ENCODE measurements at places on chromosomes 11 and 22. TPM values are rescaled to one million over a fixed set of nuclear protein-coding genes. Genes with fewer than 3 reads are reported as not detected.

Gene SERHL2
- 9.0 TPM for polyA plus RNA-seq

- no peak for DNase-seq
These were observed 852.6 kb downstream of the TBC1D22A start for GRCh38 chr22:47615051-47615450.

GRCh38 chr11:284105-285020, 4.6 kb upstream of the PGGHG start:
- DNase-seq: no peak

GRCh38 chr11:125141686-125142535, 22.6 kb upstream of the PKNOX2 start:
- DNase-seq: no peak

Gene TBRG1
- 31.4 TPM for polyA plus RNA-seq

- DNase-seq: no peak
These were observed 8.3 kb downstream of the PRR5L start for GRCh38 chr11:36304351-36304750.

- DNase-seq: no peak
These were observed 67.8 kb downstream of the MIAT start for GRCh38 chr22:26725012-26725676.

Gene SHANK3
- polyA plus RNA-seq: 0.47 TPM

DNA sequence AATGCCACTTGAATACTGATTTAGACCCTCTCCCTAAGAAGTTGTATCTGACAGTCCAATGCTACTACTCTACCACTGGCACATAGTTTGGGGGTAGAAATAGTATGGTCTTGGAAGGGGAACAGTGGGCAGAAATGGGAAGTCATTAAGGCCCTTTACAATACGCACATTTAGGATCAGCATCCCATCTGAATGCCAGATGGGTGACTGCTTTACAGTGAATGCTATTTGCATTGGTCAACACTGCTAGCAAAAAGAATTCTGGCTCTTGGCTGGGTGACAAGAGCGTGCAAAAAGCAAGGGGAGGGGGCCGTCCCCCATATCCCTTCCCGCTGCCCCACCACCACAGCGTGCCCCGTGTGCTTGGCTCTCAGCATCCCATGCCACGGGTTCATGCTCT, 104.7 kb upstream of the BID start:
- DNase-seq: no peak

- no peak for DNase-seq
These were observed 12.8 kb upstream of the SCGB1A1 start for GRCh38 chr11:62406034-62406433.

- no peak for DNase-seq
These were observed 453 bp downstream of the GAS2 start for GRCh38 chr11:22666688-22667439.

DNA sequence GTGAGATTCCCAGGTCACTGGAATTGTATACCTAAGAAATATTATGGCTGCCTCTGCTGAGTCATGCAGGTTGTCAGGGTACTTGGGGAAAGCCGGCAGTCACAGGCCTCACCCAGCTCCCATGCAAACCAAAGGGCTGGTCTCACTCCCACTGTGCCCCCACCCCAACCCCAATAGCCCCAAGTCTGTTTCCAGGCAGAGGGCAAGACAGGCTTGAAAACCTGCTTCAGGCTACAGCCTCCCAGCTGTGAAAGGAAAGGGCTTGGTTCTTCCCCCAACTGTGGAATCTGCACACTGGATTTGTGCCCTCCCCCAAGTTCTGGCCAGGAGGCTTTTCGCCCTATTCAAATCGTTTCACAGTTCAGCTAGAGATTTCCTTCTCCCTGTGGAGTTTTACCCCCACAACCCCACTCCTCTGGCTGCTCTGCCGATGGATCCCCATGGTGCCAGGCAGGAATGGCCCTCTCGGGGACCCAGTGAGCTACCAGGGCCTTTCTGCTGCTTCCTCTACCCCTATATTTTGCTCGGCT, 37.0 kb upstream of the ABTB2 start:
- DNase-seq: no peak

DNA sequence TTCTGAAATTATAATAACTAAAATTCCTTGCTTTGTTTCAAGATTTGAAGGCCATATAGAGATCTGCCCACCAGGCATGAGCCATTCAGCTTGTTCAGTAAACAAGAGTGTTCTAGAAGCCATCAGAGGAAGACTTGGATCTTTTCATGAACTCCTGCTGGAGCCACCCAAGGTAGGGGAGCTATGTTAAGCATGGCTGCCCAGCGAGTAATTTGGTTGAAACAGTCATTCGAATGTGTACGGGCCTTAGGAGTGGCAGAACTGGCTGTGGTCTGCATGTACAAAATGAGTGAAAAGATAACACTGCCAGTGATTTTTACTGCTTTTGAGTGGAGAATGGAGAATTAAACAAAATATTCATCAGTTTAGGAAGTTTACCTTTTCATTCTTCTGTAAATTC, 103.7 kb downstream of the PPP6R3 start:
- DNase-seq: no peak

DNA sequence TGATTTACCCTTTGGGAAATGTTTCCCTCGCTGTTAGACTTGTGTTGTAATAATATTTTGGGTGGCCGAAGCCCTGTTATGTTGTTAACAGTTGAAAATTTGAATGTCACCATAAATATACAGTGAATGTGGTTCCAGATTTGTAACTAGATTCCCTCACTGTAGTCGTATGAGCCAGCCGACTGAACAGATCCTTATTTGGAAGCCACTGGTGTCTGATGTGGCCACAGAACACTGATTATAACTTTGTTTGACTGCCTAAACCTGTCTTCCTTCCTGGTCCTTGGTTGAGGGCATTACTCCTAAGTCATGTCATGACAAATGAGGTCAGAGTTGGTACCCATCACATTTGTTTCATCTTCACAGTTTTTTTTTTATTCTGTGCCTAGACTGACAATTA, 45.4 kb downstream of the YAP1 start:
- DNase-seq: no peak

Gene LRRC10B
- polyA plus RNA-seq: not detected

DNA sequence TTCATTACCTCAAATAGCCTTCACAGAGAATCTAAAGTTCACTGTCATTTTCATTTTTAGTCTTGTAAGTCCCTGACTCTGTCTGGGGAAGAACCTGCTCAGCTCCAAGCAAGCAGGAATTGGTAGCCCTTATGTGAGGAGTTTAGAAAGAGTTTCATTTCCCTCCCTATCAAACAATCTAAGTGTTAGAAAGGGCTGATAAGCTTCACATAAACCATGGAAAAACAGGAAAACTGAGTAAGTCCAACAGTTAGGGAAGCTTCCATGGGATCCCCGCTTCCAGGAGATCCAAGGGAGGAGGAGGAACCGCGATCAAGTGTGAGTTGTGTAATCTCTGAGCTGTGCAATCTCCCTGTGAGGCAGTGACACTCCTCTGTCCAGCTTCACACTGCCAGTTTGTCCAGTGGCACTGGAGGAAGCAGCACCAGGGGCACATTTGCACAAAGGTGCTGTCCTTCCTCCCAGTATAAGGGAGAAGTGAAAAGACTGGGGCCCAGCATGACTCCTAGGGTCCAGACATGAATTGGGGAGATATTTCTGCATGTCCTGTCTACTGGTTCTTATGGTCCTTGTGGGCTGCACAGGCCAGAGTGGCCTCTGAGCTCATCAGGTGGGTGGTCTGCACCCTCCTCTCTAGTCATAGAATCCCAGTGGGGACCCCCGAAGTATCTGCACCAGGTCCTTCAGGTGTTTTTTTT, 4.3 kb downstream of the PRAME start:
- DNase-seq: no peak

DNA sequence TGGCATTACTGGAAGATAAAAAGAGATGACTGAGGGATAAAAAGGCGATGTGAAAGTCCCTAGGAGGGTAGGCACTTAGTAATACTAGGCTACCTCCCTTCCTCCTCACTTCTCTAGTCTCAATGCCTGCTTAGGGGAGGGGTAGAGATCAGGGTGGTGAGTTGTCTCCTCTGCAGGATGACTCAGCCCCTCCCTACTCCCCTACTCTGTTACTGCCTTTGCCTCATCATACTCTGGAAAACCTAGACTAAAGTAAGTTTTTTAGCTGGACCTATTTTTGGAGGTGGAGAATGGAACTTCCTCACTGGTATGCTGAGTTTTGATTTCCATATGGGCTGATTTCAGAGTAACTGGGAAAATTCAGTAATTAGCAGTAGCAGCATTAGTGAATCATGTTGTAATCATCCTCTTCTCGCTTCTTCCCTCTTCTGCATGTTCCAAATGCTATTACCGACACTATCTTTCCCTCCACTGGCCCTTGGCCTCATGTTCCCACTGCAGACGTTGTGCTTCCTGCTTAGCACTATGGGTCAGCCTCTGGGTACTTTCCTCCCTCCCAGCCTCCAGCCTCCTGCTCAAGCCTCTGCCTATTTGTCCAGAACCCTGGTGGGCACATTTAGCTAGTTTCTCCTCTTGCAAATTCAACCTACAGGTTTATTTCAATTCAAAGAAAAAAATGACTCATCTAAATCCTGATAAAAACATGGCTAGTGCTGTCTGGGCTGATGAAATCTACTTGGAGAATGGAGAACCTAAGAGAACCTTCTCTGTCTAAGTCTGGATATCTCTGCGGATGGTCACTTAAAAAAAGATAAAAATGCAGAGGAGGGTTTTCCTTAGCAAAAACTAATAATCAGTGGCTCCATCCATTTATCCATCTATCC, 281.7 kb downstream of the ST3GAL4 start:
- no peak for DNase-seq

GRCh38 chr11:61955422-61956135, 5.4 kb downstream of the BEST1 start:
- DNase-seq: no peak

Gene FAM180B
- polyA plus RNA-seq: not detected

DNA sequence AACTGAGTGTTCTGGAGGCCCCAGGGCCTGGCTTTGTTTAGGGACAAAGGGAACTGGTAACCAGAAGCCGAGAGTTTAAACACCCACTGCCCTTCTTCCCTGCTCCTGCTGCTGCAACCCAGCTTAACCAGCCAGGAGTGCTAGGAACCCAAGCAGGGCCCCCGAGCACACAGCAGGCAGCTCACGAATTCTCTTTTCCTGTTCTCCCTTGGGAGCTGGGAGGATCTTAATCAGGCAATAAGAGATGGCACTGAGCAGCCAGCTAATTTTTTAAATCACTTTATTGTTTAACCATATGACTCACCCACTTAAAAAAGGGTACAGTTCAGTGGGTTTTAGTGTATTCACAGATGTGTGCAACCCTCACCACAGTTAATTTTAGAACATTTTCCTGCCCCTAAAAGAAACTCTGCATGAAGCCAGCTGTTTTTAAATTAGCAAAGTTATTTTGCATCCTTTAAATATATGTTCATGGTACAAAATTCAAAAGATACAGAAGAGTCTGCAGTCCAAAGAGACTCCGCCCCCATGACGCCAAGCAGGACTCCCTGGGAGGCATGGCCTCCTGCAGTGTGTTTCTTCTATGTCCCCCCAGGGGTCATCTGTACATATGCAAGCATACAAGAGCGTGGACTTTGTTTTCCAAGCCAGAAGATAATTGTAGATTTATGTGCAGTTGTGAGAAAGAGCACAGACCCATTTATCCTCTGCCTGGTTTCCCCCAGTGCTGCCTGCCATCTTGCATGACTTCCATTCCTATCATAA, 18.9 kb upstream of the PPP6R3 start:
- DNase-seq: no peak

Gene MAPK8IP1
- 5.6 TPM for polyA plus RNA-seq

Gene TESMIN
- polyA plus RNA-seq: 0.79 TPM

Gene SLC22A6
- not detected for polyA plus RNA-seq

DNA sequence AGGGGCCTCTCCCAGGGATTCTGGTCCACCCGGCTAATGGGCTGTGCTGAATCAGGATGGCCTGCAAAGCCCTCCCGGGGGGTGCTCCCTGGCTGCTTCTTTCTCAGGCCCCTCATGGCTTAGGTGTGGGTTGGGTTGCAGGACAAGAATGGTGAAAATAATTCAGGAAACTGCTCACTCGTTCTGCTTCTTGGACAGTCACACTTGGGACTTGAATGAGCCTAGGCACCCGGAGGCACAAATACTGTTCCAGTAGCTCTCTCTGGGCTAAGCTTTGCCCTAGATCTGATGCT, 83.2 kb downstream of the TRIM29 start:
- no peak for DNase-seq

DNA sequence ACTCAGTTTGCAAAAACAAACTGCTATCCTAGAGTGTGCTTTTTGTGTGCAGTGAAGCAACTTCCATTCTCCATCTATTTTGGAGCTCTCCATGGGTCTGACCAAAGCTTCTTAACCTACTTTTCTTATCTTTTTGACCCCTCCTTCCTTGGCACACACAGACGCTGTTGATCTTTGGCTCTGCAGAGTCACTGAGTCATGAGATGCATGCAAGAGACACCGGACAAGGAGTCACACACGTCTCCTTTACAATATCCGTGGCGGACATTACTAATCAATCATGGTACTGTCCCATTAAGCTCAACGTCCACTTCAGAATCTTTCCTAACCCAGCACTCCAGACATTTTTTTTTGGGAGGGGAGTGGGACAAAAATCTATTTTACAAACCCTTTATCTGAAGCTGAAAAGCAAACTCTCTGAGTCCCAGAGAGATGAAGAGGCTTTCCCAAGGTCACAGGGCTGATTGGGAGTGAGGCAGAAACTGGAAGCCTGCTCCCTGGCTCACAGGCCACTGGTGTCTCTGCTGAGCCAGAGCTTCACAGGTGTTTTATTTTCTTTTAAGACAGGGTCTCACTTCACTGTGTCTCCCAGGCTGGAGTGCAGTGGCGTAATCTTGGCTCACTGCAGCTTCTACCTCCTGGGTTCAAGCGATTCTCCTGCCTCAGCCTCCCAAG, 165.8 kb upstream of the SYT13 start:
- DNase-seq: no peak

DNA sequence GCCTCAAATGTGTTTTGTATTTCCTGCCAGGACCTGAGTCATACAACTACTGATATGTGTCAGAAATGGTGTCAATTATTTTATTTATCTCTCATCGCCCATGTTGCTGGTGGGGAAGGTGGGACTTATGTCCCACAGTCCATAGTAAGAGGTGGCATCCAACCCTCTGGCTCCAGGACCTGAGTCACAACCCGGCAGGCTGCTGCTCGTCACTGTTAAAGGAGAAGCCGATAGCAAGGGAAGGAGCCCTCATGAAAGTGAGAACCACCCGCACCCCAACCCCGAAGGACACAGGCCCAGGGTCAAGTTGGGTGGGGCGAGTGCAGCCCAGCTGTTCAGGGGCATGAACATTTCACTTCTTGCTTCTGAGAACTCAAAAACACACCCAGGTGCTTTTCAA, 33.1 kb upstream of the TP53I11 start:
- no peak for DNase-seq

DNA sequence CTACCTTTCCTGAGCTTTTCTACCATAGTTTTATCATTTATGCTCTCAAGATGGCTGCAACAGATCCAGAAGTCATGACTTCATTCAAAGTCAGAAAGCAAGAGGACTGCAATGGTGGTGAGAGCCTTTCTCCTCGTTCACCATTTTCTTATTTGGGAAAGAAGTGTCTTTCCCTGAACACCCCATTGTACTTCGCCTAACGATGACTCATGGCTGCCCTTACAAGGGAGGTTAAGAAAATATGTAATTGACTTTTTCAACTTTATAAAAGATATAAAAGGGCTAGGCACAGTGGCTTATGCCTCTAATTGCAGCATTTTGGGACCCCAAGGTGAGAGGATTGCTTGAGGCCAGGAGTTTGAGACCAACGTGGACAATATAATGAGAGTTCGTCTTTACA, 541.7 kb downstream of the METTL15 start:
- DNase-seq: no peak

Gene YPEL4
- polyA plus RNA-seq: 1.1 TPM

Gene DTX4
- polyA plus RNA-seq: 1.4 TPM

Gene JAML
- not detected for polyA plus RNA-seq

- DNase-seq: no peak
These were observed 102.3 kb upstream of the CD44 start for GRCh38 chr11:35036639-35037038.

Gene OR51B2
- not detected for polyA plus RNA-seq

Gene OR51I1
- polyA plus RNA-seq: not detected

Data from AG04450 (cell line).